ENCODE measurements at places on chromosomes 6 and 20.

- no peak for DNase-seq
These were observed 282.6 kb upstream of the ID4 start for GRCh38 chr6:19554356-19555225.

DNA sequence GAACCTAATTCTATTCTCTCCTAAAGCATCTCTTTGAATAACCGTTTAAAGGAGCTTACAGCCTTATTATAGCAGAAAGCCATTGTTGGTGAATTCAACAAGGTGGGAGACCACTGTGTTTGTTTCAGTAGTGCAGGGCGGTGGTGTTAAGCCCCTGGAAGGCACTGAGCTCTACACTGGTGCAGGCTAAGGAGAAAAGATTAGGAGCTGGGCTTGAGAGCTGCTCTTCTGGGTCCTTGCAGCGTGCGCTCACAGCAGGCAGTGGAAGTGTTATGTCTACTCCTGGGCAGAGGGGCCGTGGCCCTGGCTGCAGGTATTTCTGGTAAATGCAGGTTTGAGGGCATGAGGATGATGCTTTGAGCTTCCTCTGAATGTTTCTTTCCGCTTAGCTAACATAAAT, 361.2 kb downstream of the RNF144B start:
- DNase-seq: no peak

- no peak for DNase-seq
These were observed 46.3 kb downstream of the HBS1L start for GRCh38 chr6:135008072-135008940.

DNA sequence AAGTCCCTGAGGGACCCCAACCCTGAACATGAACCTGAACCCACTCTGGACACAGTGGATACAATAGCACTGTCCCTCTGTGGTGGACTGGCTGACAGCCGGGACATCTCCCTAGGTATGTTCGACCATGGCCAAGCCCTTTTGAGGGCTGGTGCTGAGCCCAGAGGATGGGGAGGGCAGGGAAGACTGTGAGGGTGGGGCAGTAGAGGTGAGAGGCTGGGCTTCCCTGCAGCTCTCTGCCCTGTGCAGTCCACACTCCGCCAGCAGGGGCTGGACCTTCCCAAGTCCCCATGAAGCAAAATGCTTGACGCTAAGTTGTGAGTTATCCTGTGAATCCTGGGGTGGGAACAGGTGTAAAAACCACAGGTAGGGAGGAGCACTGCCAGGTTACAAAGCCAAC, 11.5 kb downstream of the LPIN3 start:
- DNase-seq: no peak

DNA sequence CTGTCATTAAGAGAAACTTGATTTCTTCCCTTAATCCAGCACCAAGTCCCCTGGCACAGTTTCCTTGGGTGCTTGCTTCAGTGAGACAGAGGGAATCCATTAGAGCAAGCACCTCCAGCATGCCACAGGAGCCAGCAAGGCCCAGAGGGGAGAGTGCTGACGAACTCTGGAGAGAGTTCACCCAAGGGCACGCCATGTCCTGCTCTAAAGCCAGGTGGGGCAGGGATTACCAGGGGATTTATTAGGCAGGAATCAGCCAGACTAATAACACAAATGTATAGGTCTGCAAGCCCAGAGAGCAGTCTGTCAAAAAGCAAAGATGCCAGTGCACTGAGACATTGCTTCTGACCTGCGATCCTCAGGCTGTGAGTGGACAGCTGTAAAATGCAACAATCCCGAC, 155.4 kb upstream of the SYNDIG1 start:
- no peak for DNase-seq

DNA sequence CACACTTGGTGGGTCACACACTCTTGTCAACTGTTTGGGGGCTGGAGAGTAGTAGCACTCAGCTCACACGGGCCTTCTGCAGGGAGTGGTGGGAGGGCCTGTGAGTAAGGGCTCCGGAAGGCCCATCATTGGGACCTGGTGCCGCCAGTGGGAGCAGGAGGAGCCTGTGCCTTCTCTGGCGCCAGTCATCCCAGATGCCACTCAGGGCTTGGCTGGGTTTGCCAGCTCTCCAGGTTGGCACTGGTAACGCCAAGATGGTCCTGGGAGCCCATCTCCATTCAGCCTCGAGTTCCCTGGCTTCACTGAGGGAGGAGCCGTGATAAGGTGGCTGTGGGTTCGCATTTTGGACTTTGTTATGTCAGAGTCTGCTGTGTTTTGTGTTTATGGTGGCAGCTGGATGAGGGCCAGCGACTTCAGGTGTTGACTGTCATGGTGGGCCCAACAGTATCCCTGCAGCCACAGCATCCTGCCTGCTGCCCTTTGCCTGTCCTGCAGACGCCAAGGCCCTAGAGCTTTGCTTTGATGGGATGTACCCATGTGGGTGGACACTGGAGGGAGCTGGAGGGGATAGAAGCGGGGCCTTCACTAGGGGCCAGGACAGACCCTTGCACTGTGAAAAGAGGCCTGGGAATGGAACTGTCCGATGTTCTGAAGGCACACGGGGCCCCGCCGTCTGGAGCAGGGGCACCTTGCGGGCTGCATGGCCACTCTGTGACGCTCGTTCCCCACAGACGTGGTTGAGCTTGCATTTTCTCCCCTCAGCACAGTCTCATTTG, 13.3 kb upstream of the DNAJC5 start:
- no peak for DNase-seq

GRCh38 chr6:31597006-31597405, 4.2 kb upstream of the NCR3 start:
- DNase-seq: peak; percentile 43

- no peak for DNase-seq
These were observed 83.4 kb downstream of the NOL4L start for GRCh38 chr20:32501709-32502108.

GRCh38 chr6:6826961-6827360, 238.4 kb downstream of the LY86 start:
- DNase-seq: no peak

DNA sequence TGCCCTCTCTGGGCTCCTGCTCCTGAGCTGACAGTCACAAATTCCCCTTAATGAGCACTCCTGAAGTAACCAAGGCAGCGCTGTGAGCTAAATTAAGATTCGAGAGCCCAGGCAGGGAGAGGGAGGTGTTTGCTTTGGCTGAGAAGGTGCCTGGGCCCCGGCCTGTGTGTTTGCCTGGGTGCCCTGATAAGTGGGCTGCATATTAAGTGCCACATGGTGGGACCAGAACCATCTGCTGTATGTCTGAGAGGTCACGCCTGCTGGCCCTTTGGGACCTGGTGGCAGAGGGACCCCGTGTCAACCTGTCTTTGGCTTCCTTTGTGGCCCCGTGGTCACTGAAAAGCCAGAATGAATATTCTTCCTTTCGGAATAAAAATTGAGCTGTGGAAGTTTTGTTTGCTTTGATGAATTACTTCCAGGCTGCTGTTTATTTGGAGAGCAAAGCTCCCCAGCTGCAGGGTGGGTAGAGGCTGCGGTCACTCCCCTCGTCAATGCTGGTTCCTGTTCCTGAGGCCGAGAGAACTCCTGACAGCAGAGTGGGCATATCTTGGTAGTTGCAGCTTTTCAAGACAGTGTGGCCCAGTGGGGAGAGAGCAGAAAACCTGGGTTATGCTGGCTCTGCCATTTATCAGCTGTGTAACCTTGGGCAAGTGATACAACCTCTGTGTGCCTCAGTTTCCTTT, 17.5 kb upstream of the KCNK16 start:
- no peak for DNase-seq

GRCh38 chr20:61638802-61639585, 386.9 kb downstream of the CDH4 start:
- DNase-seq: no peak

- DNase-seq: no peak
These were observed 465.9 kb upstream of the ARID1B start for GRCh38 chr6:156311291-156311690.

DNA sequence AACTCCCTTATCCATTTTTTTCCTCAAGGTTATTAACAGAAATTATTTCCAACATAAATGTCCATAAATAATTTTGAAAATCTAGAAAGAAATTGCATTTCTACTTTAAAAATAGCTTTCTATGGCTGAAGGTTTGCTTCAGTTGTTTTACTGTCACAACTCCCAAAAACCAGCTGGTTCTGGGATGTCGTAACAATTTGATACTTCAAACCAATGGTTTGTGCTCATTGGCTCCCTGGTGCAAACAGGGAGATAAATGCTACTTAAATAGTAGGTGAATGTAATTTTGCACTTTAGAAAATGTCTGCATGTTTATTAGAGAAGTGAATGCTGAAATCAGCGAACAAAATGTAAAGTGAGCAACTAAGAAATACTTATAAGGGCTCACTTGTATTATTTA, 31.1 kb downstream of the LAMA2 start:
- DNase-seq: no peak

GRCh38 chr20:49593466-49594142, 25.7 kb upstream of the PTGIS start:
- DNase-seq: no peak

GRCh38 chr6:39366931-39367618, 44.6 kb upstream of the KCNK16 start:
- no peak for DNase-seq

GRCh38 chr6:158031381-158032353, 50.0 kb downstream of the SYNJ2 start:
- DNase-seq: no peak

GRCh38 chr6:44681761-44682160, 294.3 kb downstream of the CDC5L start:
- DNase-seq: no peak

- DNase-seq: no peak
These were observed 296.4 kb downstream of the HIVEP2 start for GRCh38 chr6:142648526-142648925.

DNA sequence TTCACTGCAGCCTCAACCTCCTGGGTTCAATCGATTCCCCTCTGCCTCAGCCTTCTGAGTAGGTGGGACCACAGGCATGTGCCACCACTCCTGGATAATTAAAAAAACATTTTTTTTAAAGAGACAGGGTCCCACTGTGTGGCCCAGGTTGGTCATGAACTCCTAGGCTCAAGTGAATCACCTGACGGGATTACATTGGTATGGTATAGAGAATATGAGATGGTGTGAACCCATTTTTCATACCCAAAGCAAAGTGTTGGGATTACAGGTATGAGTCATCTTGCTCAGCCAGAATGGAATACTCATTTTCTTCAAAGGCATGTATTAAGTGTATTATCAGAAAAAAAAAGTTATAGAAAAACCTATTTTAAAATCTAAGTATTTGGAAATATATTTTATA, 114.2 kb downstream of the AHI1 start:
- DNase-seq: no peak

GRCh38 chr6:169380493-169380892, 126.8 kb upstream of the THBS2 start:
- DNase-seq: no peak

- no peak for DNase-seq
These were observed 36.1 kb upstream of the FBXO30 start for GRCh38 chr6:145850671-145851070.

GRCh38 chr6:141103246-141103645, 1029.5 kb upstream of the GJE1 start:
- DNase-seq: no peak

DNA sequence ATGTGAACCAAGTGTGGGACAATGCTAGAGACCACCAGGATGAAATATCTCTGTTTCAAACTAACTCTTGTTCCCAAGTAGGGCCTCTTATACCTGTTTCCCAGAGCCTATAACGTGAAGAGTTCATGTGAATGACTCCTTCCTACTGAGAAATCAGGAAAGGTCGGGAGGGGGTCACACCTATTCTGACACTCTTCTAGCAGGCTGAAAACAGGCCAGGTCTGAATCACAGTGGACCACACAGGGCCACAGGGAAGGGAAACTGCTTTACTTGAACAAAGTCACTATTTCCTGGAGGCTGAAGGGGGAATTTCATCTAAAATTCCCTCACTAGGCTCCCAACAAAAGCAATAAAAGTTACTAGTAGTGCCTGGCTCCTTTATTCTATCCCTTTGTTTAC, 88.4 kb upstream of the BMP2 start:
- DNase-seq: no peak

GRCh38 chr20:1906361-1907051, 11.3 kb downstream of the SIRPA start:
- no peak for DNase-seq

DNA sequence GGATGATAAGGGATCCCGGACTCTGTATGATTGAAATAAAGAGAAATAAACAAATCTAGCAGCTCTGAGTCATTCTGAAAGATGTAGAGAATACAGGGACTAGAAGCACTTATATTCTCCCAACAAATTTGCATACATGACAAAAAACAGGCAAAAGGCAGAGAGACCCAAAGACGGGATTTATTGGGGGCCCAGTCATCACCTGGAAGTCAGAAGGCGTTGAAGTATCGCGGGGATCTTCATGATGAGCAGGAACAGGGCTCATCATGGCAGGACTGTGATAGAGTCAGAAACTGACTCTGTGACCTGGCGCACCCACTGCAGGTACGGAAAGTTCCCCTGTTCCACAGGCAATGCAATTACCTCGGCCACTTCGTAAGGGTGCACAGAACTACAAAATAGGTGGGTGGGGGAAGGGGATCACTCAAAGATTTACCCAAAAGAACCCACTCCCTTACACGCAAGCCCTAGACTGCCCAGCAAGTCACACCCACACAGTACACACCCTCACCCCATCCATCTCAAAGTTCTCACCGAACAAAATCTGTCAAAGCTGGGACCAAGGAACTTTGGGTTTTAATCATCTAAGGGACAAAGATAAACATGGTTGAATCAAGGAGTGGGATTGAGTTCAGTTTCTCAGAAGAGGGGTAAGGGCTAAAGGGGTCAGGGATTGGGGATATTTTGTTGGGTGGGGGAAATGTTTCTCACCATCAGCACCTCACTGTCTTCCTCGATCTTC, 1.4 kb downstream of the CUTA start:
- DNase-seq: no peak

DNA sequence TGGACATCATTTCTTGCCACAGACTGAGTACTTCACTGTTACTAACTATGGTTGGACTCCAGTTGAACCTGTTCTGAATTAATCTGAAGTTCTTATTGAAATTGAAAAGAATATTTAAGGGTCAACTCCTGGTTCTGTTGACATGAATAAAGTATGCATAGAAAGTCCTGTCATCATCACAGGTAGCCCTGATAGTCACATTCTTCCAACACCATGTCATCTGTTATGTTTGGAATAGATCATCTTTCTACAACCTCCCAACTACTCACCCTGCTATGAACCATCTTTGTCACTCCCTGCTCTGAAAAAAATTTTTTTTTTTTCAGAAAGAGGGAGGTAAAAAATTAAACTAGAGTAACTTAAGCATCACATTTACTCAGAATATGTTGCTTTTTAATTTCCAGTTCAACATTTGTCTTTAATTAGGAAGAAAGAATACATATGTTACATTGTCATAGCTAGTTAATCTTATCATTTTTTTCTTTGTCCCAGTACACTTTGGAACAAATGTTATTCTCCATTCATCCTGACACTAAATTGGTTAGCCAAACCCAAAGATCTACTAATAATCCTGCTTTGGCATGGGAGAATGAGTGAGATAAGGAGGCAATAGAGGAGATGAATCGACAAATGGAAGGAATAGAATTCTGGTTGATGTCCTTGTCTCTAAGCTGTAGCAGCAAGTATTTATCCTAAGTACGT, 775.1 kb upstream of the NRSN1 start:
- DNase-seq: no peak

- no peak for DNase-seq
These were observed 6.1 kb downstream of the SIRPG start for GRCh38 chr20:1651268-1652058.

GRCh38 chr20:2656471-2657117, 4.2 kb downstream of the NOP56 start:
- DNase-seq: no peak

- DNase-seq: no peak
These were observed 386.0 kb upstream of the ARID1B start for GRCh38 chr6:156391061-156391672.

- no peak for DNase-seq
These were observed 273.9 kb downstream of the RFPL4B start for GRCh38 chr6:112620812-112621569.

GRCh38 chr6:169858293-169858934, 107.0 kb downstream of the ERMARD start:
- DNase-seq: no peak
